ENCODE measurements at places on chromosomes 2 and 18.
A peak's percentile ranks its signal among the peaks of the same experiment; 100 is the strongest.

- DNase-seq, result no peak
These were observed 107.8 kb upstream of the COPS8 start for GRCh38 chr2:236977852-236978398.

GRCh38 chr2:178304333-178304732 lies 110.0 kb downstream of the OSBPL6 start:
- no peak for DNase-seq

DNA sequence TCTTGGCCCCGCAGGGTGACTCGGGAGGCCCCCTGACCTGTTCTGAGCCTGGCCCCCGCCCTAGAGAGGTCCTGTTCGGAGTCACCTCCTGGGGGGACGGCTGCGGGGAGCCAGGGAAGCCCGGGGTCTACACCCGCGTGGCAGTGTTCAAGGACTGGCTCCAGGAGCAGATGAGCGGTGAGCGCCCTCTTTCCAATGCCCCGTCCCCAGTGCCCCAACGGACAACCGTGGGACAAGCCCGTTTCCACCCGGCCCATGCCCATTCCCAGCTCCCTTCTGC lies 2.6 kb upstream of the CHRND start:
- no peak for DNase-seq

- no peak for DNase-seq
These were observed 56.3 kb upstream of the STAT1 start for GRCh38 chr2:191070276-191070675.

DNA sequence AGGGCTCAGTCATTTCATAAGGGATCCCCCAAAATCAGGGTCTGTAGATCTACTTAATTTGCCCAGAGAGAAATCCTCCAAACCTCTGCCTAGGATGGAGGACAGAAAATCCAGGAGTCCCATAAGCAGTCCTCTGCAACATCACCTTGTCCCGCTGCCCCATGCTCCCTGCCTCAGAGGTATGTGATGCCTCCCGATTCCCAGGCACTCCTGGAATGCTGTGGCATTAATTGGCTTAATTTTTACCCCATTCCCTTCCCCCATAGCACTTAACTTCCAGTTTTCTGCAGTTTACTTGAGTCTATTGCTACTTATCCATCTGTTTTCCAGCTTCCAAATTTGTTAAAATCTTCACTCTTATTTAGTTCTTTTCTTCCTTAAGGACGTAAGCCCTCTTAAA lies 91.6 kb upstream of the TSPYL6 start:
- no peak for DNase-seq

- no peak for DNase-seq
These were observed 4.2 kb downstream of the ADCY3 start for GRCh38 chr2:24915796-24916195.

DNA sequence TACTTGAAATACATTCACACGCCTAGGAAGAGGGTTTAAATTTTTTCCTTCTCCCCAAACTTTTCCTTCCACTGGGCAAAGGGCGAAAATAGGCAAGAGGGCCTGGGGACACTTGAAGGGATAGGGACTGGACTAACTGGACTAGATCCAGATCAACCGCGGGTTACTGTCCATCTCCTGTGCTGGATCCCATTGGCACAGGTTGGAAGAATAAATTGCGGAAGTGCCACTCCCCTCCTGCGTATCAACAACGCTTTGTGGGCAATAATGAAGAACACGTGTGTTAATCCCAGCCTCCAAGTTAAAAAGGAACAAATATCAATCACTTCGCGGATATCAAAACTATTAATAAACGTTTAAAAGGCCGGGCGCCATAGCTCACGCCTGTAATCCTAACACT lies 1.7 kb upstream of the FZD5 start:
- DNase-seq, result no peak

DNA sequence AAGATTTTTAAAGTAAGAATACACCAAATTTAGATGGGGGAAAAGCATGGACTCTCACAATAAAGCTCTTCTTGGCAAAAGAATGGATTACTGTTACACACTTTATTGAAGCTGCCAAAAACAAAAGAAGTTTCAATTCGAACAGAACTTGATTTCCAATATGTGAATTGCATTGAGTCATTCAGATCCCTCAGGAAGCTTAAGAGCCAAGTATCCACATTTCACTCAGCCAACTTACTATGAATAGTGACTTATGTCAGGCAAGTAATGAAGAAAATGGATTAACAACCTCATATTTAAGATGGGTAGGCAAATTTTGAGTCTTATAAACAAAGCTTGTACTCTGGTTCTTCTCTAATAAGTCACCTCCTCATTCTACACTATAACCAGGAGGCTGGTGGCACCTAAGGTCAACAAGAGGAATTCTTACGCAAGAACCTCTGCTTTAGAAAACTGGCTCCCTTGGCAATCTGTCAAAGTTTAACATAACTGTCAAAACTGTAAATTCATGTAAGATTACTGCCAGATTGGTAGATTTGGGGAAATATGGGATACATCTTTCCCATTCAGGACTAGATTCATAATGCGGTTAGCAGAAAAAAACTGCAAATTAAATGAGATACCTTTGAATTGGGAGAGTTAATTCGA lies 6.0 kb downstream of the HADHA start:
- no peak for DNase-seq

- DNase-seq, result no peak
These were observed 549.5 kb upstream of the ID2 start for GRCh38 chr2:8132351-8132831.

DNA sequence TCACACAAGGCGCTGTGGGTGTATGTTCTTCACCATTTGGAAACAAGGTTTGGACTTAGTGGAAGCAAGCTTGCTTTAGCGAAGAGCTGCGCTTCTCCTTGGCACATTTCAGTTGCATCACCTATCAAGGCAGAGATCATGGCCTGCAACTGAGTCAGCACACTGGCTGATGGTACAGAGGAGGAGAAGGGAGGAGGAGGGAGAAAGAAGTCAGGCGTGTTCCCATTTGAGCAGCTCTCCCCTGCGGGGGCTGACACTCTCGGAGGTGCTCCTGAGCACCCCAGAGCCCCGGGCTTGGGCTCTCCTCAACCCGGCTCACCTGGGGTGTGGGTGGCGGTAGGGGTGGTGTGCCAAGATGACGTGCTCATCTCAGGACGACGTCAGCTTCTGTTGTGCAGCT lies 6.0 kb upstream of the SERPINB5 start:
- DNase-seq, result no peak

DNA sequence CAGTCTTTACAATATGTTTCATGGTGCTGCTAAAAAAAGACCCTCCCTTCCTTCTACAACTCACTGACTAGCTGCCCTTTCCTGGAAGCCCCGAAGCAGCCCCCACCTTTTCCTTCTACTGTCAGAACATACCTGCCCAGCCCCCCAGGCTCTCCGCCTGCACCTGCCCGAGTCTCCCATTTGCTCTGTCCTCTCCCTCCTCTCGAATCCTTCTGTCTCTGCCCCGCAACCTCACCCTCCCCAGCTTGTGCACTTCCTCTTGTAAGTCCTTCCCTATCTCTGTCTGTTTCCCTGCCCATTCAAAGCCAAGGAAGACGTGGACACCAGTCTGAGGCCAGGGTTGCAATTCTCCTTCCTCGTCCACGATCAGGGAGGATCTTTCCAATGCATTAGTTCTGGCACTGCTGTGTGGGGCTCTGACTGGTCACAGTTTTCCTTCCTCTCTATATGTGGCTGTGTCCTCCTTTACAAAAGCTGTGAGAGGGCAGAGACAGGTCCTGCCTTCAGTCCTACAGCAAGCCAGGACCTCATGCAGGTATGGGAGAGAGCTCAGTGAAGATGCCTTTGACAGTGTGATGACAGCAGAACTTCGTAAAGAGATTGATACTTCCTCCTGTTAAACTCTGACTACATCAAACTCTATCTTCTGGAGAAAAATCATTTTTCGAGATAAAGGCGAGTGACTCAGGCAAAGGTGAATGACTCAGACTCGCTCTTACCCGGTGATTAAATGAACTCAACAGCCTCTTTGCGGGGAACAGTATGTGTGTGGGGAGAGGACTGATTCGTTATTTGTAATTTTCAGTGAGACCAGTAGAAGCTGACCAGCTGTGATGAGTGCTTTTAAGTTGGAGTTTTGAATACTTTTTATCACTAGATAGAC lies 14.2 kb downstream of the TNFRSF11A start:
- DNase-seq, result peak; percentile 56

- DNase-seq, result no peak
These were observed 521.5 kb upstream of the NRXN1 start for GRCh38 chr2:51553476-51553875.

DNA sequence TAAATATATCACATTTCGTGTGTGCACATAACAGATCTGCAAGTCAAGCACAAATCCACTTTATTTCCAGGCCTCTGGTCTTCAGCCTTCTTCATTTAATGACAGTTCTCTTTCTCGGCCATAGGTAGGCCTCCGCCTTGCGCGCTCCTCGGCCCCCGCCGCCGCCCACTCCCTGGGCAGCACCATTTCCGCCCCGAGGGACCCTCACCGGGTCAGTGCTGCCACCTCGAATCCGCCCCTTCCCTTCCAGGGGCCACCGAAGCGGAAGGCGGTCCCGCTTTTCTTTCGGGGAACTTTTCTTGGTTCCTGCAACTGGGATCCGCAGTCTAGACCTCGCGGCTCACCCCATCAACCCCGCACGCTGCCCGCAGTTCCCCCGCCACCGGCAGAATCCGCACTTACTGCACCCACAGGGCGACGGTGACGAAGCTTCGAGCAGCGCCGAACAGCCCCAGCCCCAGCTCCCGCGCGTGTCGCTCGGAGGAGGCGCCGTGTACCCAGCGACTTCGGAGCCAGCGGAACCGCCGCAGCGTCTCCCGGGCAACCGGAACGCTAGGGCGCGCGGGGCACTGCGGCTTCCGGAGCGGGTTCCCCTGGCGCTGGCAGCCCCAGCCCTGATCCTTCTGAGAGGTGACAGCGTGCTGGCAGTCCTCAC lies at the start of gene CDKL4:
CDKL4 (minus strand) TSS at position 502 of the 655 bp plus-strand sequence.
- DNase-seq, result peak; percentile 65

DNA sequence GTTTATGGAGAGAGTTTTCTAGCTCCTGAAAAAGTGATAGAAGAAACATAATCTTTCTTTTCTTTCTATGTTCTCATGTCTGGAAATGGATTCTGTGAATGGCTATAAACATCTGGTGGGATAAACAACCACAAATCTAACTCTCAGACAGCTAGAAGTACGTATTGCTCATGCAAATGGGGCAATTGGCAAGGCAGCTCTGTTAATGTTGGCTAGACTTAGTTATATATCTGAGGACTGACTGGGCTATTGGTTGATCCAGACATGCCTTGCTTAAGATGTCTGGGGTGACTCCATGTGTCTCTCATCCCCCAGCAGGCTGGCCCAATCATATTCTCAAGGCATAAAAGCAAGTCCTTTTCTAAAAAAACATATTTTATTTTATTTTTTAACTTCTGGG lies 939.2 kb upstream of the NRXN1 start:
- no peak for DNase-seq

DNA sequence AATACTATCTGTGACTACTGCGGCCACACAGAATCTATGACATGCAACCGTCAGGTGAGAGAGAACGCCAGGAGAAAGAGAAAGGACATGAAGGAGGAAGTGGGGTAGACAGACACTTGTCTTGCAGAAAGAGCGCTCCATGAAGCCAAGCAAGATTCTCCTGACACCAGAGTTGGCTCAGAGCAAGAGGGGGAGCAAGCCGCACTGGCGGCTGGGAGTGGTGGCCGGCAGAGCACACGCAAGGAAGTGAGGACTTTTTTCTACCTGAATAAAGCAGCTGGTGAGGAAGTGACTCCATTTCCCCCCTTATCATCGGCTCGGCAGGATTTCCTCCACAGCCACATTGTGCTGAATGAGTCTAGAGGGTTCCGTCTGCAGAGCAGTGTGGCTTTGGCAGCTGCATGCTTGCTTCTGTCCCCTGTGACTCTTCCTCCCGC lies 181.6 kb downstream of the BCL2 start:
- peak; percentile 67 for DNase-seq

GRCh38 chr2:128250229-128251025 lies 68.2 kb downstream of the HS6ST1 start:
- no peak for DNase-seq

- no peak for DNase-seq
These were observed 460.6 kb downstream of the TSN start for GRCh38 chr2:122216071-122216470.

DNA sequence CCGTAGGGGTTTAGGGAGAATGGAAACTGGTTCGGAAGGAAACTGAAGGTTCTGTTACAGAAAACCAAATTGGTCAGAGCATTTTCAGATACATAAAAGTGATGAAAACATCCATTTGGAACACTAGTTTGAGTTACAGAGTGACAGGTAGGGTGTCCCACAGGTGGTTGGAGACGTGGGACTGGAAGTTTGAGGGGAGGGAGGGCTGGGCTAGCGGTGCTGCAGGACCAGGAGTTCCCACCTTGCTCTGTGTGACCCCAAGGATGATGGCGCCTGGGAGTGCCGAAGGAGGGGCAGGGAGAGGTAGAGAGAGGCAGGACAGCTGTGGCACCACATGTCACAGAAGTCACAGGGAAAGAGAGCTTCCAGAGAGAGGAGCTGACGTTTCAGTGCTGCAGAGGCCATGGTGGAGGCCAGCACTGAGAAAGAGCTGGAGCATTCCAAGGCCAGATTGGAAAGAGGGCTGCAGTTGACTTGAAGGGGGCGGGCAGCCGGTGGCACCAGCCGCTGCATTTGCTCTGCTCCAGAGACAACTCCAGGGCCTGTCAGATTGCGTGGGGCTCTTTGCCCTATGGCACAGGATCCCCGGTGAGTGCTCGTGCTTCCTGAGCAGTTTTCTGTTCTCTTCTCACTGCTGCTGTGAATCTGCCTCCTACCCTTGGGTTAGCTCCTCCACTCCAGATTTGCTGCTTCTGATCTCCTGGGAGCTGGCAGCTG lies 56.2 kb upstream of the FOSL2 start:
- no peak for DNase-seq

- DNase-seq, result no peak
These were observed 114.7 kb downstream of the GULP1 start for GRCh38 chr2:188406414-188406813.

GRCh38 chr18:67577386-67577785 lies 60.9 kb upstream of the DSEL start:
- no peak for DNase-seq

DNA sequence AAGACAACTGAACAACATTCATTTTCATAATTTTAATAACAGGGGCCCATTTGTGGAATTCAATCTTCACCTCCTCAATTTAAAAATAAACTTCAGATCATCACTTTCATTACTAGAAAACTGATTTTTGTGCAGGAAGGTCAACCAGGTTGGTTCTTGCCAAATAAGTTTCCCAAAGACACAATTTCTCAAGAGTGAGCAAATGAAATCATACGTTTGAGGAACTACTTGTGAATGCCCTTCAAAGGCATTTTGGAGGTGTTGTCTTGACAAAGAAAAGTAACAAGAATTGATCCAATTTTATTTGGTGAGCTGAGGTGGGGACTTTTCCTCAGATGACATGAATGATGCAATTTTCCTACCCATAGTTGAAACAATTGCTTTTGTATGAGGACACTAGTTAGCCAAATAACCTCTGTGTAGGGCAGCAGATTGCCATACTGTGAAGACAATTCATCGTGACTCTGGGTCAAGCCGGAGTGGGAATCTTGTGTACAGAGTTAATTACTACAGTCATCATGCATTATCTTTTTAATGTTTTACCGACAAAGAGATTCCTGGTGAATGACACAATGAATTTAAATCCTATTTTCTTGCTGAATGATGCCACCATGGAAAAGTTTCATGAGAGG lies 121.8 kb downstream of the TGFA start:
- DNase-seq, result no peak

Measured in activated CD4-positive, alpha-beta T cell treated with anti-CD3 and anti-CD28 coated beads for 36 hours (primary cell).